WERI-Rb-1 (cell line): ENCODE measurements at places on chromosomes 16 and 17.

- DNase-seq: no peak
These were observed 17.2 kb upstream of the ATP2A3 start for GRCh38 chr17:3981455-3981854.

- DNase-seq: no peak
These were observed 365.6 kb downstream of the SLC39A11 start for GRCh38 chr17:72726936-72727335.

DNA sequence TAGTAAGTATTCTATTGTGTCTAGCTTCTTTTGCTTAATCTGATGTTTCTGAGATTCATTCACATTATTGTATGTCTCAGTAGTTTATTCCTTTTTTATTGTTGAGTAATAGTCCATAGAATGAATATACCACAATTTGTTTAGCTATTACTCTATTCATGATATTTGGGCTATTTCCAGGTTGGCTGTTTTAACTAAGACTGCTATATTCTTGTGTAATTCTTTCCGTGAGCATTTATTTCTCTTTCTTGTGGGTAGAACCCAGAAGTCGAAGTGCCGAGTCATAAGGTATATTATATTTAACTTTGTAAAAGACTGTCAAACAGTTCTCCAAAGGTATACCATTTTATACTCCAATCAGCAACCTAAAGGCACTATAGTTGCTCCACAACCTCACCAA, 160.8 kb downstream of the ANKFN1 start:
- no peak for DNase-seq

DNA sequence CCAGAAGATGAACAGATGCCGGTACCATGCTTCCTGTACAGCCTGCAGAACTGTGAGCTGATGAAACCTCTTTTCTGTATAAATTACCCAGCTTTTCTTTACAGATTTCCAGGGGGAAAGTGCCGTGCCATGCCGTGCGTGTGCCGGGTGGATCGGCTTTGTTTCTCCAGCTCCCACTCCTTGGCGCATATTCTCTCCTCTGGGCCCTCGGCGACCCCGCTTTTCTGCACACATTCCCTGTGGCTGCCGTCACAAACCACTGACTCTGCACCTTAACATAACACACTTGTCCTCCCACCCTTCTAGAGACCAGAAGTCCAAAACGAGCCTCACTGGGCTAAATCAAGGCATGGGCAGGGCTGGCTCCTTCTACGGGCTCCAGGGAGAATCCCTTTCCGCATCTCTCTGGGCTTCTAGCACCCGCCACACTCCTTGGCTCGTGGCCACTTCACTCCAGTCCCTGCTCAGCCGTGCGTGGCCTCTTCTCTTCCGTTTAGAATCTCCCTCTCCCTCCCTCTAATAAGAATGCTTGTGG, 164.9 kb downstream of the C16orf95 start:
- DNase-seq: no peak

GRCh38 chr17:30549864-30550511, 72.8 kb downstream of the GOSR1 start:
- DNase-seq: no peak

GRCh38 chr17:81253358-81254131, 14.4 kb downstream of the NDUFAF8 start:
- DNase-seq: peak; percentile 72
